ENCODE measurements at places on chromosomes 6 and 20.
A peak's percentile ranks its signal among the peaks of the same experiment; 100 is the strongest.

- DNase-seq, result no peak
Observed at GRCh38 chr20:8346700-8347270, 214.7 kb downstream of the PLCB1 start.

DNA sequence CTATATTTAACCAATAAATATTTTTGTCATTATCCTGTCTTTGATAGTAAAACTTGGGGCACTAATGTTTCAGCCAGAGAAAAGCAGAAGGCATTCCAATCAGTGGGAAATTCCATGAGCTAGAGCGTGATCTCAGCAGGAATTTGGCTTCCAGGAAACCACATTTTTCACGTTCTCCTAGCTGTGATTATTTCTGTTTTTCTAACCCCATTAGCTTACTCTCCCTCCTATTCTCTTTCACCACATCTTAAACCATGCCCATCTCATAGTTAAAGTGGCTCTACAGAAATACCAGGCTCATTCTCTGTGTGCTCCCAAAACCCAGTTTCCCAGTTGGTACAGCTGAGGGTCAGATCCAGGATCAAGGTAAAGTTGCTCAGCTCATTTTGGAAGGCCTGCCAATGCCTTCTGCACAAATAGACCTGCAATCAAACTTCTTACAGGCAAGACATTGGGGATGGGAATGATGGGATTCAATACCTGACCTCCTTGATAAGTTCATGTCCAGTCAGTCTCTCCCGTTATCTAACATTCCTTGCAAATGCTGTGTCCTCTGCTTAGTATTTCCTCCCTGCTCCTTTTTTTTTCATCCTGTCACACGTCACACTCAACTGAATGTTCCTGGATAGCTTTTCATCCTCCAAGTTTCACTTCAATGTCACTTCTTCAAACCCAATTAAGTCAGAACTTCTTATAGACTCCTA, 33.1 kb upstream of the TMEM30A start:
- peak; percentile 59 for DNase-seq

DNA sequence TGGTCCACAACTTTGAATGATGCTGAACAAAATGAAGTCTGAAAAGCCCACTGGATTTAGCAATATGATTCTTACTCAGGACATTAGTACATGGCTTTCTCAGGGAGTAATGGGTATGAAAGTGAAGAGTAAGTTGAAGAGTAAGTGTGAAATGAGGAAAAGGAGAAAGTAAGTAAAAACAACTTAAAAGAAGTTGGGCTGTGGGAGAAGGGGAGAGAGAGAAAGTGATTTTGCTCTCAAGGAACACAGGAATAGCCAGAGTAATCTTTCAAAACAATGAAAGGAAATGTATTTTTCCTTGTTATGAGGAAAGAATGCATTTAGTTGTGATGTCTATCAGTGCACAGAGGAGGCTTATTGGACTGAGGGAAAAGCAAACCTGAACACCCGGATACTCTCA, 39.8 kb upstream of the NKAIN2 start:
- no peak for DNase-seq

- DNase-seq, result peak; percentile 91
Observed at GRCh38 chr6:150491131-150491810, 108.4 kb upstream of the PLEKHG1 start.

- DNase-seq, result peak; percentile 33
Observed at GRCh38 chr6:81751388-81752083, 945 bp downstream of the TENT5A start.

DNA sequence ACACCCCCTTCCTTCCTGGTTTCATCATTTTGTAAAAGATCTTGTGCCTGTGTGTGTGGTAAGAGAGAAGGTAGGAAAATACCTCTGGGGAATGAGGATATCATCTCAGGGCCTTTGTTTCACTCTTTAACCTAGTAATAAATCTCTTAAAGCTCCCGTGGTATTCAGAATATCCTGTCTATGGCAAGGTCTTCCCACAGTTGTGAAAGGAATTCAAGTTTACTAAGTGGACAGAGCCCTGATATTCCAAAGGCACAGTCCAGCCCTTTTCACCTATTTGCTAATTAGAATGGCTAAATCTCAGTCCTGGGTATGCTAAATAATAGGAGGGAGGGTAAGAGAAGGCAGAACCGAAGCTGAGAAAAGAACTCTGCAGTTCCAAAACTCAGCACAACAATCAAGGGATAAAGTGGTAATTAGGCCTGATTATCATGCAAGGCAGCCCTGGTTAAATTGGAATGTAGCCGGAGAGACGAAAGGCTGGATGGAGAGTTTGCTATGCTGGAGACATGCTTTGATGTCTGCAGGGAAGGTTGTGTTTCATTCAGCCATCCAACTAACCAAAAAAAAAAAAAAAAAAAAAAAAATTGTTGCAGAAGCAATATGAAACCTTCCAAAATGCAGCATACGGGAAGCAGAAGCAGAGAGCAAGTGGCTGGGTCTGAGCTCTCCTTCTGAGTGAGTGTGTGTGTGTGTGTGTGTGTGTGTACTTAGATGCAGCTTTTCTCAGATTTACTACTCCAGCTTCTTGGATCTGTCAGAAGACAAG, 28.5 kb upstream of the PIM1 start:
- peak; percentile 53 for DNase-seq

- DNase-seq, result peak; percentile 99
Observed at GRCh38 chr6:45681860-45682511, 304.3 kb upstream of the SUPT3H start.

DNA sequence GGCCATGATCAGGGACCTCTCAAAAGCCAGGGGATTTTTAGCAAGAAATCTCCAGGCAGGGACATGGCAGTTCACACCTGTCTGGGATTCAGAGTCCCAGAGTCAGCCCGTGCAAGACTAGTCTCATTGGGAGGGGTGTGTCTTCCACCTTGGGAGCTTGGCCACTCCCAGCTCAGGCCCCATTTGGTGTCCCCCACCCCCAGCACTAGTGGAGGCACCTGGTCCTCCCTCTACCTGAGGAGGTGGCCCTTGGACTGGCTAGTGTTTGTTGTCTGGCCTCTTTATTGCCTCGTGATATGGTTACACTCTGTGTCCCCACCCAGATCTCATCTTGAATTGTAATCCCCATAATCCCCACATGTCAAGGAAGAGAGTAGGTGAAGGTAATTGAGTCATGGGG, 140.8 kb upstream of the PHACTR3 start:
- no peak for DNase-seq

DNA sequence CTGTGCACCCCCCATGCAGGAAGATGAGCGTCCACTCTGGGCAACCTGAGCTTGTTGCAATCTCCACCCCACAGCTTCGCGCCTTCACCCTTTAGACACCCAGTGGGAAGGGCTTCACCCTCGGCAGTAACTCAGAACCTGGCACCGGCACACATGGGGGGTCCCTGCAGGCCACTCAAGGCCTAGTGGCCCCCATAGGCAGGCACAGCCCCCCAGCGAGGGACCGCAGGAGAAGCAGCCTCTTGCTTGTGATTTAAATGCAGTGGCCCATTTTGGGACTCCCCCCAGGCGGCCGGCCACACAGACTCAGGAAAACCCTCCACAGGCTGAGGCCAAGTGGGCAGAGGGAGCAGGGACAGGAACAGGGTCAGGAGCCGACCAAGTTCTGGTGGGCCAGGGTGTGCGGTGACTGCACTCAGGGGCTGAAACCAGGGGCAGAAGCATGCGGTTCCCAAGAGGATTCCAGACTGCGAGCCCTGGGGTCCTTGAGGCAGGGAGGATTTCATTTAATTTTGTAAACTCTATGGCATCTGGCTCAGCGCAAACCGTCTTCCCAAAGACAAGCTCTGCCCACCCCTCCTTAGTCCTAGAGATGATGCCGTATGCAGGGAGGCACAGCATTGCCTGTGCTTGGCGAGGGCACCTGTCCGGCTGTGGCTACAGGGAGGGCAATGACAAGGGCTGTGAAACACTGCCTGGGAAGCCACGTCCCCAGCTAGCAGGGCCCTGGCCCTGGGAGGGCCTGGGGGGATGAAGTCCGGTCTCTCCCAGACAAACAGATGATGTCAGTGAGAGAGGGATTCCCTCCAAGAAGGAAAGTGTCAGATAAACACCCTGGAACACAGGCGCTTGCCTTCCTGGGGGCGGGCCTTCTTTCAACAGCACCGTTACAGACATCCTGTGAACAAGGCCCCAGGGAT, 52.9 kb upstream of the GPR31 start:
- DNase-seq, result no peak

GRCh38 chr20:18224968-18225568, 63.3 kb upstream of the ZNF133 start:
- peak; percentile 72 for DNase-seq

DNA sequence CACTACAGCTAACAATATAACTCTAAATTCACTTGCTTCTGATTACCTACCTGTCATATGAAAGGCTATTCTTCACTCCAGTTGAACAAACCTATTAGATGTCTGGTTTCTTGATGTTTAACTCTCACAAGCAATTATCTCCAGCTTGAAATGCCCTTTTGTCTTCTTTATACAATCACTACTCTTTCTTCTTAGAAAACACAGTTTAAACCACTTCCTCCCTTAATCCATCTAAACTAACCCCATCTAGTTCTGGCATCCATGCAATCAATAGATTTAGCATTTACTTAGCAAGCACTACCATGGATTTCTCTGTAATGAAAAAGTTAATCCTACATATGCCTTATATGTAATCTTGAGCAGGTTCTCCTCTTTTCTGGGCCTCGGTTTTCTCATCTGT, 127.3 kb downstream of the ATXN1 start:
- DNase-seq, result no peak

DNA sequence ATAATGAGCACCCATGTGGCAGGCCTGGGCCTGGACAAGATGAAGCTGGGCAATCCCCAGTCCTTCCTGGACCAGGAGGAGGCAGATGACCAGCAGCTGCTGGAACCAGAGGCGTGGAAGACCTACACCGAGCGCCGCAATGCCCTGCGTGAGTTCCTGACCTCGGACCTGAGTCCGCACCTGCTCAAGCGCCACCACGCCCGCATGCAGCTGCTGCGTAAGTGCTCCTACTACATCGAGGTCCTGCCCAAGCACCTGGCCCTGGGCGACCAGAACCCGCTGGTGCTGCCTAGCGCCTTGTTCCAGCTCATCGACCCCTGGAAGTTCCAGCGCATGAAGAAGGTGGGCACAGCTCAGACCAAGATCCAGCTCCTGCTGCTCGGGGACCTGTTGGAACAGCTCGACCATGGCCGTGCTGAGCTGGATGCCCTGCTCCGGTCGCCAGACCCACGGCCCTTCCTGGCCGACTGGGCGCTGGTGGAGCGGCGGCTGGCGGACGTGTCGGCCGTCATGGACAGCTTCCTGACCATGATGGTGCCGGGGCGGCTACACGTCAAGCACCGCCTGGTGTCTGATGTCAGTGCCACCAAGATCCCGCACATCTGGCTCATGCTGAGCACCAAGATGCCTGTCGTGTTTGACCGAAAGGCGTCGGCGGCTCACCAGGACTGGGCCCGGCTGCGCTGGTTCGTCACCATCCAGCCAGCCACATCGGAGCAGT, 1.9 kb downstream of the FNDC11 start:
- DNase-seq, result no peak

- DNase-seq, result no peak
Observed at GRCh38 chr20:46361381-46361780, 45.0 kb downstream of the ELMO2 start.

- DNase-seq, result no peak
Observed at GRCh38 chr6:1697688-1698351, 88.1 kb downstream of the FOXC1 start.

DNA sequence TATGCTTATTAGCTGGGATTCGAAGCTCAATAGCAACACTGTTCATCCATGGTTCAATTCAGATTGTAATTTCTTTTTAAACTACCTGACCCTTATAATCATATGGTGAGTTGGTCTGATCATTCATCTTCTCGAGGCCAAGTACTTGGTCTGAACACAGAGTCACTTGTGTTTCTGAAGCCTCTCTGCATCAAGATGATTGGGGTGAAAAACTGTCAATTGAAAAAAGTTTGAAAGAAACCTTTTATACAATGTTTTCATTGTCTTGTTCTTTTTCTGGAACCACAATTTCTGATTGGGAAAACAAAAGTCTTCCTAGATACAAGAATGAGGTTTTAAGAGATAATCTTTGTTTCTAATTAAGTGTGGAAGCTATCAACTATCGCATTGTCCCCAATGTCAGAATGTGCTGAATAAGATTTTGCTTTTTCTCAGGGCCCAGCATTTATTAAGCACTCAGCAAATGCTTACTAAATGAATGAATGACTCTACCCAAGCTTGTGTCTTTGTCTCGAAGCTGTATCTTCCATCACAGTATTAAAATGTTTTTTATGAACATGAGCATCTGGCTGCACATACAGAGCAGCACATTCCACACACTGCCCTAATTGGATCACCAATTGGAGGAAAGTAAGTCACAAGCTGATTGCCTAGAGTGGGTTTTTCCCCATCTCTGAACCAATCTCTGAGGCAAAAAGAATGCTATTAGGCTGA, 45.0 kb upstream of the MOXD1 start:
- DNase-seq, result no peak

DNA sequence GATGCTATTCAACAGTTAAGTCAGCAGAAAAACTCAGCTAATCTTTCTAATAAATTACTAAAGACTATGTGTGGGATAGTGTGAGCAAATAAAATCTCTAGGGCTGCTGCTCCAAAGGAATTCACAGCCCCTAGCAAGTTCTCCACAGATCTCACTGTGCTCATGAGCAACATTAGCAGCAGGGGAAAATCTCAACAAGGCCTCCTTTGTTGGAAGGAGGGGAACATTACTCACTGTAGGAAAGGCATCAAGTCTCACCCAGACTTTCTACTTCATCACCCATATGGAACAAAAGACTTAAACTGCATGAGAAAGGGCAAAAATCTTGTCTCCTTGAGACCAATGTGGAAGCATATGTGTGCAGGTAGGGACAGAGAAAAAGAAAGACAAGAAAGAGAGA, 726.4 kb upstream of the SLC35B3 start:
- peak; percentile 90 for DNase-seq

- DNase-seq, result peak; percentile 49
Observed at GRCh38 chr6:97316978-97317377, 34.0 kb upstream of the MMS22L start.

GRCh38 chr20:62736026-62736406, 27.4 kb downstream of the NTSR1 start:
- DNase-seq, result no peak

DNA sequence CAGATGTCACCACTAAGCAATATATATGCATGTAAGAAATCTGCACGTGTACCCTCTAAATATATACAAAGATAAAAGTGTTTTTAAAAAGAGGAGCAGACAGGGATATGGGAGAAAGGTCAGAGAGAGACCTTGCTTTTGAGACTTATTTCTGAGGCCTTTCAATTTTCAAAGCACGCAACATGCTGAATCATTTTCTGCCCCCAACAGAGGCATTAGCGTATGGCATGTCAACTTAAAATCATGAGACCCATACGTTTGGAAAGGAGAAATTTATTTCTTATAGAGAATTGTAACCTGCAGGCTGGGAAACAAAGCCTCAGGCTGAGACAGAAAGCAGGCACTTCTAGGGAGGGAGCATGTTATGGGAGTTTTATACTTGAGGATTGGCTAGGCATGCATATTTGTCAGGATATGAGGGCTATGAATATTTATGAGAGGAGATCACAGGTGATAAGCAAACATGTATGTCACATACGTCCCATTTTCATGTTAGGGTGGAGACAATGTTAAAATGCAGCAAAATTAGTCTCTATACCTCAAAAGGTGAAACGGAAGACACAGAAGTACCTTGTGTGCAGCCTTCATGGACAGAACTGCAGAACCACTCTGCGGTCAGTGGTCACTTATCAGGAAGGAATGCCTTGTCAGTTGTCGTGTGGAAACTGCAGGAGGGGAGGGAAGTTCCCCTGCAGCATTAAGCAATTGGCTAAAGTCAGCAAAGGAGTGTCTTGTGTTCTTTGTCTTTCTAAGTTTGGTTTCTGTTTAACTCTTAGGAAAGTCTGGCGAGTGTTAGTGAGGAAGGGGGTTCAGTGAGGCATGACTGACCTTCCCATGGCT, 6.3 kb upstream of the GABRR2 start:
- peak; percentile 92 for DNase-seq
